ENCODE measurements at places on chromosomes 2 and 18.

GRCh38 chr18:54958704-54959625, at the start of gene CCDC68:
CCDC68 (minus strand) TSS chr18:54959461; CDS start chr18:54942791, 16,670 bp downstream.
- no peak for DNase-seq

DNA sequence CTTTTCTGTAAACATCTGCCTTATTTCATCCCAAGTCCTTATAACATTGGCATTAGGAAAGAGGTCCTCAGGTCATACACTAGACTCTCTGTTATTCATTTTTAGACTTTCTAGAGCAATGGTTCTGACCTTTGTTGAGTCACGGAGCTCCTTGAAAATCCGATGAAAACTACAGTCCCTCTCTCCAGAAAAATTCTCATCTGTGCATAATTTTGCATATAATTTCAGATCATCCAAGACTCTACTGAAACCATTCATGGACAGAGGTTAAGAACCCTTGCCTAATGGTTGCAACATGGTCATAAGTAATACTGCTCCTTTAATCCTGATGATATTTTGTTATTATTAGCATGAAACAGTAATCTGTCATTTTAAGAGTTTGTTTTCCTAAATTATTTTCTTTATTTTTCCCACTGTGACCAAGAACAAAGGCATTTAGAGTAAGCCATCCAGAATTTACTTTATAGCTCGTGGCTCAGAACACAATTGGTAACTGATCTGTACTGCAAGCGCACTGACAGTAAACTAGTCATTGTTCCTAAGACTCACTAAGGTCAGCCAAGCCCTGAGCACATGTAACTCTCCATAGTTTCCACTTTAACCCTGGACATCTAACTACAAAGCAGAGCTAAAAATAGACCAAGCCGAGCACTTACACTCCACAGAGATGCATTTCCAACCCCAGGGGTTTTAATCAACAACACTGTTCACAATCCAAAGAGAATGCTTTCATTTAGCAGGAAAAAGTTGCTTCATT, 8.4 kb downstream of the MYOM1 start:
- DNase-seq = no peak

DNA sequence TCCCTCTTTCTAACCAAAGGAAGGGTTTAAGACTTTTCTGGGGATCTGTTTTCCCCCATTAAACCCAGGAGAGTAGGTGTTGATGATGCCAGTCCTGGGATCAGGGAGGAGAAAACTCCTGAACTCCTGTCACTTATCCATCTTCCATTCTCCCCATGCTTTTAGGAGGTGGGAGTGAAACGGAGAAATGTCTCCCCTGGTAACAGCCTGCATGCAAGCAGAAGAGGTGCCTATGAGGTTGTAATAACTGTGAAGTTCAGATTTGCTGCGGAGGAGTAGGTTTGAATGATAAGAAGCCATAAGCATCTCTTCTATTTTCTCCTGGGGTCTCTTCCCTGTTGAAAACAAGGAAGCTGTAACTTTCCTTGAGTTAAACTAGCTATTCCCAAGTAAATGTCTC, 150.8 kb downstream of the SLC4A3 start:
- DNase-seq = no peak

DNA sequence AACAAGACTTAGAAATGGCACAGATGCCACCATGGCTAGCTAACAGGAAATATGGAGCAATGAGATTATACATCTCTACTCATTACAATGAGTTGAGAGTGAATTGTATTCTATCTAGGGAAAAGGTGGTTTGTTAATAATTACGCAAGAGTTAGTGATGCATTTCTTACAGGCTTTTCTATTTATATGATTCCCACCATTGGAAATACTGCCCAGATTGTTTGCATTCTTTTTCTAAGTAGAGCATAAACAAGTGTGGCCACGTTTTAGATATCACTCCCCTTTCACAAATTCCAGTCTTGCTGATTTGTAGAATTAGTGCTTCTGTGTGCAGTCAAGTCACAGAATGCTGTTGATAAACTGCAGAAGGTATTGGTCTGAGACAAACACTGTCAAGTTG, 56.6 kb downstream of the ZNF804A start:
- no peak for DNase-seq

- DNase-seq = no peak
Observed at GRCh38 chr2:174836995-174837390, 72.7 kb upstream of the CHRNA1 start.

DNA sequence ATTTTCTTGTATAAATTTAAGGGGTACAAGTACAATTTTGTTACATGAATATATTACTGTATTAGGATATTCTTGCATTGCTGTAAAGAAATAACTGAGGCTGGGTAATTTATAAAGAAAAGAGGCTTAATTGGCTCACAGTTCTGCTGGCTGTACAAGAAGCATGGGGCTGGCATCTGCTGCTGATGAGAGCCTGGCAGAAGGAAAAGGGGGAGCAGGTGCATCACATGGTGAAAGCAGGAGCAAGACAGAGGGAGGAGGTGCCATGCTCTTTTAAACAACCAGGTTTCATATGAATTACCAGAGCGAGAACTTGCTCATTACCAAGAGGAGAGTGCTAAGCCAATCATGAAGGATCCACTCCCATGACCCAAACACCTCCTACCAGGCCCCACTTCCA, 399.5 kb upstream of the RAB6C start:
- no peak for DNase-seq

DNA sequence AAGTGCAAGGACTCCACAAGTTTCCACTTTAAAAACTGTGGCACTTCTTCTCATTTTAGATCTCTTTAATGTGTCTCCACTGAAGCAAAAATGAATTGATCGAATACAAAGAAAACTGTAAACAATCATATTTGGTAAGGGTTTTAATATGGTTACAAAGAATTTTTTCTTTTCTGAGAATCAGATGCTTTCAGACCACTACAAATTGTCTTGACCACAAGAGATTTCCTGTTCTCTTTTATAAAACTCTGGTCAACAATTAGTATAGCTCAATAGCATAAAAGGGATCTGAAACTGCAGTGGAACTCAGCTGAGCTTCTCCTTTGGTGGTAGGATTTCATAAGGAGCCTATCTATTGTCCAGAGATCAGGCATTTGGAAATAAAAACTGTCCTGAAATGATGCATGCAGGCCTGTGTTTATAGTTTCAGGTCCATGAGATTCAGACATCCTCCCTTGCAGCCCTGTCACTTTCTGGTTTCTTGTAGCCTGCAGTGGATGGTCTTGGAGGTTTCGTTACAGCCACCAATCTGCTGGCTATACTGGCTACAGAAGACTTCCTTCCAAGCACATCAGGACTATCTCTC, 120.0 kb downstream of the DOCK10 start:
- DNase-seq = no peak

DNA sequence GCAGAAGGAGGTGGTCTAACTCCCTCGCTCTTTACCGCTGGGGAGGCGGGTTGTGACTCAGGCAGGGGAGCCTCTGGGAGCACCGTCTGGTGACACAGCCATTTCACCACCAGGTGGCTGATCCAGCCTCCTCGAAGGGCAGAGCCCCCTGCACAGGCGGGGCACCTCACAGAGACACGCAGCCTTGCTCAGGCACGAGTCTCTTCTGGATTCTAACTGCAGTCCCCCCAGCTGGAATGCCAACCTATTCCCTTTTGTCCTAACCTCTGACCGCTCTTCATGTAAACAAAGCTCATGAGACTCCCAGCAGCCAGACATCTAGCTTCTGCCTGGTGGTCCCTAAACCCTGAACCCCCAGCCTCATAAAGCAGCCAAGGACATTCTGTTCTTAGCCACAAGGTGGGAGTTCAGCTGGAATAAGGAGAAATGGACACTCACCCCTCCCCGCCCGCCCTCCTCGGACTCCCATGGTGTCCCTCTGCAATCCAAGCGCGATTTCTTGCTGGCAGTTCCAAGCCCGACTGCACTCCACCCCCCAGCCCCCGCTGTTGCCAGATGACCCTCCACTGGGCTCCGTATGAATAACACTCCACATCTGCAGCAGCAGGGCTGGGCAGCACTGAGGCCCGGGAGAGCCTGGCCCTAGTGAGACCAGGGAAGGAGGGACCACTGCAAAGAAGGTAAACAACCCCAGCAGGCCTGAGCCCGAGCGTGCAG, 84.3 kb downstream of the TNS1 start:
- DNase-seq = no peak

- DNase-seq = peak; percentile 72
Observed at GRCh38 chr18:6729247-6730091, at the start of gene ARHGAP28. ARHGAP28 (plus strand) TSS chr18:6729716; CDS start chr18:6729822, 106 bp downstream.

DNA sequence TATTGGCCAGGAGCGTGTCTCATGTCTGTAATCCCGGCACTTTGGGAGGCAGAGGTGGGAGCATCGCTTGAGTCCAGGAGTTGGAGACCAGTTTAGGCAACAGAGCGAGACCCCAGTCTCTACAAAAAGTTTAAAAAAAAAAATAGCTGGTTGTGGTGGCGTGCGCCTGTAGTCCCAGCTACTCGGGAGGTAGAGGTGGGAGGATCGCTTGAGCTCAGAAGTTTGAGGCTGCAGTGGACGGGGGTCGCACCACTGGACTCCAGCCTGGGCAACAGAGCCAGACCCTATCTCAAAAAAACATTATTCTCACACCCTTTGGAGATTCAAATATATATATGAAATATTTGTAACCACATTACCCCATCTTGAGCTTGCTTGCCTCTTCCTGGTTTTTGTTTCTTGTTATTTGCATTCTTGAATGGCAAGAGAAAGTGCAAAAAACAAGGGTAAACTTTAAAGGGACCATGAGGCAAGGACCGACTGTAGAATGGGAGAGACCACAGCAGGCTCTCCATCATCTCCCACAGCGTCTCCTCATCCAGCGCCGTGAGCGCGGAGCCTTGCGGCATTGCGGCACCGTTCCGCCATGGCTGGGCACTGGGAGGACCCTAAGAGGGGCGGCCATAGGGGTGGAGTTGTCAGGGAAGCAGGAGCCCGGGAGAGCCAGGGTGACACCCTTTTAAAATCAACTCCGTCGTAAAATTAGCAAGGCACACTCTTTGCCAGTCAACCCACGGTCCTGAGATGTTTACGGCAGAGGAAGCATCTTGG, 1.4 kb downstream of the ELP2 start:
- no peak for DNase-seq

Data from NCI-H187 (cell line).